LNCaP clone FGC (cell line): ENCODE measurements at places on chromosomes 5 and 9.

- DNase-seq: no peak
These were observed 206.0 kb downstream of the NFIB start for GRCh38 chr9:14107977-14108376.

GRCh38 chr9:121732886-121733285 is 81.5 kb downstream of the DAB2IP start:
- no peak for DNase-seq

- DNase-seq: no peak
These were observed 204.5 kb downstream of the SEMA6A start for GRCh38 chr5:116370149-116370548.

- DNase-seq: no peak
These were observed 846 bp upstream of the NSG2 start for GRCh38 chr5:174044466-174045254.

DNA sequence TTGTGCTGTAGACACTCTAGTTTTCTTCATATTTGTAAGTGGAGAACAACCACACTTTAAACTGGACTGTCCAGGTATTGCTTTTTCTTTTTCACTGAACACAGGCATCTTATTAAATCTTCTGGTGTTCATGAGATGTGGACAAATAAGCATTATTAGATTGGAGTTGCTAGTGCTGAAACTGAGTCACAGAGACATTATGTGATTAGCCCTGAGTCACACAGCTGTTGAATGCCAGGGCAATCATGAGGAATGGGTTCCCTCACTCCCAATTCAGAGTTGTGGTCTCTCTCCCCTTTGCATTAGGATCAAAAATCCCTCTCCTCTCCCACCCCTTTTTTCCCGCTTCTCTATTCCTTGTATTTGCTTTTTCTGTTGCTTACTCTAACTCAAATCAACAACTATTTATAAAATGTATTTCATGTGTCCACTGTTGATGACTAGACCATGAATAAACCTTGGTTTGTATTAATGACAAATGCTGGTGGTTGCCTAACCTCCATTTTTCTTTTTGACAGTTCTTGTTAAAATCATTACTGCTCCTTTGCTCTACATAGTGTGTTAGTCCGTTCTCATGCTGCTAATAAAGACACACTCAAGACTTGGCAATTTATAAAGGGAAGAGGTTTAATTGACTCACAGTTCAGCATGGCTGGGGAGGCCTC is 738.2 kb downstream of the BRINP1 start:
- no peak for DNase-seq

DNA sequence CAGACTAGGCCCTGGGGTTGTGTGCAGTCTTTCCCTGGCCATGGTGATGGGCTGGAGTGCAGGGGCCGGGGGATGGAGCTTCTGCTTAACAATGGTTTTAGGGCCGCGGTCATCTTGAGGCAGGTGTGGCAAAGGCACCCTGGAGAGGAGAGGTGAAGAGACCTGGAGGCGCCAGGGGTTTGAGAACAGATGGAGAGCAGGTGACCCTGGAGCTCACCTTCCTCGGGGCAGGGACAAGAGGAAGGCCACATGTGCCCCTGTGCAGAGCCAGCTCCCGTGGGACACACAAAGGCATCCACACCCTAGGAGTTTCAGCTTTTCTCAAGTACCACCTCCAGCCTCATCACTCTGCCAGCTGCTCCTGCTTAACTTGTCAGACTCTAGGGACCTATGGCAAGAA is 46.4 kb upstream of the SH3GL2 start:
- DNase-seq: no peak

DNA sequence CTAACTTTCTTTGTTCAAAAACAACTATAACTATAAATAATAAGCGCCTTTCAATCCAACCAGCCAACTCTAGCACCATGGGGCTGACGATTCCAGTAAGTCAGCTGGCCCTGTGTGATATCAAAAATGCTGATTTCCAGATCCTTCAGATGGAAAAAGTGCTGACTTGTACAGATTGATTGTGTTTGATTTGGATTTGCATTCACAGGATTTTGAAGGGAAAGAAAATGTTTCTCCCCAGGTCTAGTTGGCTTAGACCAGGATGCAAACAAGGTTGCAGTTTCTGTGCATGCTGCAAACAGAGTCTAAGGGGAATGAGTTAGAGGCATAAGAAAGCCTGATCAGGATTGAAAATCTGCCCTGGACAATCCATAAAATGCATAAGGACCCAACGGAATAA is 68.9 kb downstream of the SLC1A3 start:
- DNase-seq: no peak

GRCh38 chr5:142132916-142133315 is 24.3 kb downstream of the NDFIP1 start:
- no peak for DNase-seq

DNA sequence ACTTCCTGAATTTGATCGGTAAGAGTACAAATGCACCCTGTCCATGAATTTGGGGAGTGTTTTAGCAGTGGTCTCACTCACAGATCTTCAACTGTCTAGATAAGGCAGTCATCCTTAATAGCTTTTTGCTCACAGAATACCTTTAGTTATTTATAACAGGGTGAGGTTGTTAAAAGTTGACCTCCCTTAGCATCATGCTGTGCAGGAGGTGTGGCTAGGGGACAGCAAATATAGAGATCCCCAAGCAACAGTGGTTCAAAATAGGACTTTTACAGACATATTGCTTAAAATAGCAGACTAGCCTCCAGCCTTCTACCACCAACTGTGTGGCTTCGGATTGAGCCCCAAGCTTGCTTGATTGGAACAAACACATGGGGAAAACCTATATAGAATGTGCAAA is 724.4 kb downstream of the TLE1 start:
- no peak for DNase-seq

DNA sequence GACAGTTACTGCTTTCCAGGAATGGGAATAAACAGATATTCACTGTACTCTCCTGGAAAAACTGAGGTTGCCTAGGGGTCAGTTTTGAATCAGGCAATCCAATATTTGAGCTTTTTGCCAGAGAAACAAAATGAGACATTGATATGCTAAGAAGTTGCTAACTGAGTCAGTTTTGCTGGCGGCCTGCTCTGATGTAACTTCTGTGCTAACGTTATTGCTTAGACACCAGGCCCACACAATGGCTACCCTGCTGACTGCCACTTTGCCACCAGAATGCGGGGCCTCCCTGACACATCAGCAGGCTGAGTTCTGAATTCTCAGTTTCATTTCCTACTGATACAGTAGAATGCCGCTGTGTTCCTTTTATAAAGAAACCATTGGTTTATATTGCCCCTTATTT is 18.2 kb upstream of the ZNF618 start:
- DNase-seq: no peak

DNA sequence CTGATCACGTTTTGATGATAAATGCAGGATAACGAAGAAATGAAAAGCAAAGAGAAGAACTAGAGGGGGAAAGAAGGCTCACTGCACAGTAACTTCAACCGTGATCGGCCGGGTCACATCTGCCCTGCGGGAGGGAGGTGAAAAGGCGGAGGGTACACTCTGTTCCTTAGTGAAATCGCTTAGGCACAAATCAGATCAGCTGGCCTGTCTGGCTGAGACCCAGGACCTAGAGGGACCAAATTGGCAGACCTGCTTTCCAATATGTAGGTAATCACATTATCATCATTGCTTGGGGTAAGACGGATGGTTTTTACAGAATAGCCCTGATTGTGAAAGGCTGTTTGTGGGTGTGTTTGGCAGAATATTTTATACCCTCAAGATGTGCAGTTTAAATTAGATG is 82.2 kb downstream of the SLC28A3 start:
- DNase-seq: no peak
